GM19239 (cell line): ENCODE measurements at places on chromosomes 12 and 14.

GRCh38 chr12:49274396-49275069 lies 9.7 kb downstream of the TUBA1C start:
- no peak for DNase-seq

DNA sequence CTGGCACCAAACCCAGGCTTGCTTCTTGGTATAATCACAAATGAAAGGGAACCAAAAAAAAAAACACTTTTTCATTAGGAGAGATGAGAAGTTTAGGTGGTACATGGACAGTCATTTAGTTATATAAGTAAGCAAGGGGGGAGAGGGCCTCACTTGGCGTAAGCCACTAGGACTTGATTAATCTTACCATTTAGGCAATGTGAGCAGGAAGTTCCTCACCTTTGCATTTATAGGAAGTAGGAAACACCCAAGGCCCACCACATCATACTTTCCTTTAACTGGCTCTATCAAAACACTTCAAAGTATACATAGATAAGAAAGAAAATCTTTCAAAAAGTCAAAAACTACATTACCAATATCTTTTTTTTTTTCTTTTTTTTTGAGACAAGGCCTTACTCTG lies 6.7 kb upstream of the RPS6KA5 start:
- no peak for DNase-seq

DNA sequence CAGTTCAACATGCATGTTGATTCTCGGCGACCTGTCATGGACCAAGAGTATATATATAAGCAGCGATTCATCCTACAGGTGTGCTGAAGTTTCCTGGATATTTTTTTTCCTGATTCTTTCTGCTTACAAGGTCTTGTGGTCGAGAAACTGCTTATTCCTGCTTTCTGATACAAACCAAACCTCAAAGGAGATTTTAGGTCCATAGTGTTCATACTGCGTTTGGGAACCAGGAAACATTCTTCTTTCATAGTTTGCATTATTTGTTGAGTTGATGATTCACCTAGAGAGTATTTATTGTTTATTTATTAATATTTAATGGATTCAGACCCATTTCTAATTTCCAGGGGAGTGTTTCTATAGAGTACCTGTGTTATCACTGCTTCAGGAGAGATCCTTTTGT lies 70.7 kb upstream of the ASPG start:
- no peak for DNase-seq

DNA sequence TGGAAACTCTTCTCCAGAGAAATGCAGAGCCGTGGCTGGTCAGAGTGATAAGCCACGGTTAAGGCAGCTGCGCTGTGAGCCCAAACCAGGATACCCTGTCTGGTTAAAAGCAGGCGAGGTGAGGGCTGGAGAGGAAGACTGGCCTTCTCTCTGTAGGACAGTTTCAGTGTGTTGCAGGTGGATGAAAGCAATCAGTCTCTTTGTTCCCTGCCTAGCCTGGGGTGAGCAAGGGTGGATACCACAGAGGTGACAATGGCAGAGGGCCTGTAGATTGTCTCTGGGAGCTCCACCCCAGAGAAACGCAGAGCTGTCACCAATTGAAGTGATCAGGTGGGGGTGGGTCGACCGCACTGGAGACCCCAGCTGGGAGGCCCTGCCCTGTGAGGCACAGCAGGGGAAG lies 621.9 kb downstream of the LRFN5 start:
- DNase-seq = no peak

- no peak for DNase-seq
Measured at GRCh38 chr12:123113026-123113425, 37.9 kb downstream of the PITPNM2 start.

DNA sequence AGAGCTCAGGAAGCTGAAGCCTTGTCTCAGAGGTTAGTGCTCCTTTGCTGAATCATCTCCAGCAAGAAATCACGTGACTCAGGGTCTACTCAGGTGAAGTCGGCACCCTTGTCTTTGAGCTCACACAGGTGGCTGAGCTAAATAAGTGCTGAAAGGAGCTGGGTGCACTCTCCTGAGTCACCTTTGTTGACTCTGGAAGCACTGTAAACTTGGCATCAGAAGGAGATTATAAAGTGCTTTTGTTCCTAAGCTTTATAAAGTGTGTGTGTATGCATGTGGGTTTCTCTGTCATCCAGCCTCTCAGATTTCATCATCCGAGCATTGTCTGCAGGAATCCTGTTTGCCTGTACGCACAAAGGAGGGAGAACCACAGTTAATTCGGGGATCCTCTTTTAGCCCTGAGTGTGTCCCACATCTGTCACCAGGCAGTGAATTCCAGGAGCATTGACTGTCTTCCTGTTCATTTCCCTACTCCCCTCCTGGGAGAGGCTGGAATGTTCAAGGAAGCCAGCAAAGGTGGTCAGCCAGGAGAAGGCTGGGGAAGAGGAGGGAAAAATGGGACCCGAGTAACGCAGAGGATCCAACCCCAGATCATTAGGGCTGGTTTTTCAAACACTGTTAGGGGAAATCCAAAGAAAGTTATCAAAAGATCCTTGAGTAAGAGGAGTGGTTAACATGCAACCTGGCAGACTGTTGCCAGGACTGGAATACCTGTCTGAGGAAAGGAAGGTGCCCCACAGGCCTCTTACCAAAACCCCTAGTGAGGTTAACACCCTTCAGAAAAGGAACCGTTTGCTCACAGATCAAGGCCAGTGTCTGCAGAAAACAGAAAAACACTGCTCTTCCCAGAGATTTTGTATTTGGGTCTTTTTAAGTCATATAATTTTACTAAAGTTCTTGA lies 157.5 kb upstream of the HIF1A start:
- no peak for DNase-seq
